ENCODE measurements at places on chromosomes 1 and 21.

GRCh38 chr1:228837817-228838716, 102.8 kb downstream of the RHOU start:
- peak; percentile 86 for DNase-seq

DNA sequence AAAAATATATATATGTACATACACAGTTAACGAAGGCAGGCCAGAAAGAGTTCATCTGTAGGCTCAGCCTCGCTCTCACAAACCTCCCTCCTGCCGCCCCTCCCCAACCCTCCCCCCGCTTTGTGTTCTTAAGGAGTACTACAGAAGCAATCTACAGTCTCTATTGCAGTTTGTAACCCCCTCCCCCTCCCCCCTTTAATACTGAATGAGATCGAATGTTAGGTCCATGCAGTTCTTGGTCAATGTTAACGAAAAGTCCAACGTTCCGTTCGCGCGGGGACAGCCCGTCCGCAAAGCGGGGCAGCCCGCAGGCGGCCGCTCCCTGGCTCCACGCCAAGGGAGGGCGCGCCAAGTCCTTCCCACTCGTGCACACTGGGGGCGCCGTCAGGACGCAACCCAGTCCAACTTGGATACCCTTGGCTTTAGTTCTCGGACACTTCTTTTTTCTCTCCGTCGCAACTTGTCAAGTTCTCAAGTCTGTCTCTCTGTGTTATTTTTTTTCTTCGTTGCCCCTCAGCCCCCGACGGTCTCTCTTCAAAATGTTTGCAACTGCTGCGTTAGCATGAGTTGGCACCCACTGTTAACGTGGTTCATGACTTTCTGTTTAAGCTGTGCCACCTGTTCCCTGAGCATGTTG, 2.2 kb downstream of the JUN start:
- no peak for DNase-seq

DNA sequence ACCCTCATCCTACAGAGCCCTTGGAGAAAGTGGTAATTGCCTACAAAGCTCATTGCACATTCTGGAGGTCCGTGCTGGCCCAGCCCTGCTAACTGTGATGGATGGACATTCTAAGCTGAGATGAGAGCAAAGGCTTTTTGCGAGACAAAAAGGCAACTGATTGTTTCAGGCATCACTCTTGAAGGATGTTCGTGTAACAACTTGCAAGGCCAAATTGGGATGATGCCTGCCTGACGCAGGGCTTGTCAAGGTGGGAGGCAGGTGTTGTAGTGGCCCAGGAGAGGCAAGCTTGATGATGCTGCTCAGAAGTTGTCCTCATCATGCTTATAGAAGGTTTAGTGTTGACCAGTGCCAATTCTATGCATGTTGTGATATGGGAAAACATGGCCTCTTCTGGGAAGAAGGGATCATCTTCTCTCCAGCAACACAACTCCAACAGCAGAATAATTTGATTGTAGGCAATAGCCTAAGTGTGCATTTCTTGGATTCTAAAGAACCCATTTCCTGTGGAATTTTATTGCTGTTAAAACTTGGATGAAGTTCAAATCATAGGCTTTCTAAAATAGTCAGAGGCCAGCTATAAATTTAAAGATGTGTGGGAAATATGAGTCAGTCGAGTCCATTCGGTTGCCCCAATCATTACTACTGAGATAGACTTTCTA, 102.5 kb upstream of the COA6 start:
- DNase-seq: no peak

GRCh38 chr1:87648323-87649119, 319.8 kb downstream of the LMO4 start:
- DNase-seq: no peak

GRCh38 chr1:10361515-10361914, 37.3 kb upstream of the PGD start:
- DNase-seq: no peak

DNA sequence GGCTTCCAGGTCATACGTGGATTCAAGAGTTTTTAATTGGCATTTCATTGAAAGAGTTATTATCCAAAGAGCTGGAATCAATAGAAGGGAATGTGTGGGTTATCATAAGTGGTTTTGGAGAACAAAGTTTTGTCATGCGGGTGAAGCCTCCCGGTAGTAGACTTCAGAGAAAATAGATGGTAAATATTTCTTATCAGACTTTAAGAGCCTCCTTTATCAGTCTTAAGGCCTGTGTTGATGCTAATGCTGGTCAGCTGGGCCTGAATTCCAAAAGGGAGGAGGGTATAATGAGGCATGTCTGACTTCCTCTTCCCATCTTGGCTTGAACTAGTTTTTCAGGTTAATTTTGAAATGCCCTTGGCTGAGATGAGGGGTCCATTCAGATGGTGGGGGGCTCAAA, 89.7 kb downstream of the ITSN1 start:
- DNase-seq: no peak

- DNase-seq: no peak
Observed at GRCh38 chr21:33286076-33286475, 19.9 kb downstream of the IL10RB start.

DNA sequence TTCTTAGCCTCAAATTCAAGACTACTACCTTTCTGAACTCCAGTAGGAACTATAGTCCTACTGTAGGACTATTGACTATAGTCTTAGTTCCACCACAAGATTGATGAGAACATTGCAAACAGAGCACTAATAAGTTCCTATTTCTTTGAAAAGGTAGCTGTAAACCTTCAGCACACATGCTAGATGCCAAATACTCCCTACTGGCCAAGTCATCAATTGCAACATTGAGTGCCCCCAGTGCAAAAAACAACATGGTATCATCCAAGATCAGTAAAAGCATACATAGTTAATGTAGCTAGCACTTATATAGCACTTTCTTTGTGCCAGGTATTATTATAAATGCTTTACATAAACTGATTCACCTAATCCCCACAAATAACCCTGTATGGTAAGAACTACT, 99.8 kb downstream of the MRPL39 start:
- DNase-seq: no peak

DNA sequence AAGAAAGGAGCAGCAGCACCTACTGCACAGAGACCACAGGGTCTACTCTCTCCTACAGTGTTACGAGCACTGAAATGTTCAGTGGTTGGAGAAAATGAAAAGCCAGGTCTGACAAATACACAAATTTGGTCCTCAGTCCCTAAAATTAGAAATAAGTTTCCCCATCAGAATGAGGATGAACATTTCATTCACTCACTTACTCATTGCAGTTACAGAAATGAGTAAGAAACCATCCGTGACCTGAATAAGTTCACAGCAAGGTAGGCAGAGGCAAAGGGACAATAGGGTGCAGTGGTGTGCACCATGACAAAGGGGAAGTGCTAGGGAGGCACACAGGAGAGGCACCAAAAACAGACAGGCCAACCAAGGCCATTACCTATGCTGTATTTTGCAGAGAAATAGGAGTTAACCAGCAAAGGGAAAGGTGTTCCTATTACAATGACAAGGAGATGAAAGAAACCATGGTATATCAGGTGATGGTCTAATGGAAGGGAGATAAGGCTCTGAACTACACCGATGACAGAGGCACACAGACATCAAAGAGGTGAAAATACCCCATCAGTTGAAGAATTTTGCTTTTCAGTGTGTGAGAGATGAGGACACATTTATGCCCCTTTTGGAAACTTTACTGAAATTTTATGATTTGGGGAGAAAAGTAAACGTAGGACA, 29.4 kb downstream of the VAV3 start:
- DNase-seq: no peak

GRCh38 chr1:214331827-214332423, 51.0 kb downstream of the SMYD2 start:
- DNase-seq: no peak

GRCh38 chr1:113210248-113210647, 137.2 kb downstream of the LRIG2 start:
- DNase-seq: no peak

- no peak for DNase-seq
Observed at GRCh38 chr1:58231204-58231603, 315.3 kb downstream of the OMA1 start.

- no peak for DNase-seq
Observed at GRCh38 chr1:225578251-225578977, 74.5 kb downstream of the ENAH start.

DNA sequence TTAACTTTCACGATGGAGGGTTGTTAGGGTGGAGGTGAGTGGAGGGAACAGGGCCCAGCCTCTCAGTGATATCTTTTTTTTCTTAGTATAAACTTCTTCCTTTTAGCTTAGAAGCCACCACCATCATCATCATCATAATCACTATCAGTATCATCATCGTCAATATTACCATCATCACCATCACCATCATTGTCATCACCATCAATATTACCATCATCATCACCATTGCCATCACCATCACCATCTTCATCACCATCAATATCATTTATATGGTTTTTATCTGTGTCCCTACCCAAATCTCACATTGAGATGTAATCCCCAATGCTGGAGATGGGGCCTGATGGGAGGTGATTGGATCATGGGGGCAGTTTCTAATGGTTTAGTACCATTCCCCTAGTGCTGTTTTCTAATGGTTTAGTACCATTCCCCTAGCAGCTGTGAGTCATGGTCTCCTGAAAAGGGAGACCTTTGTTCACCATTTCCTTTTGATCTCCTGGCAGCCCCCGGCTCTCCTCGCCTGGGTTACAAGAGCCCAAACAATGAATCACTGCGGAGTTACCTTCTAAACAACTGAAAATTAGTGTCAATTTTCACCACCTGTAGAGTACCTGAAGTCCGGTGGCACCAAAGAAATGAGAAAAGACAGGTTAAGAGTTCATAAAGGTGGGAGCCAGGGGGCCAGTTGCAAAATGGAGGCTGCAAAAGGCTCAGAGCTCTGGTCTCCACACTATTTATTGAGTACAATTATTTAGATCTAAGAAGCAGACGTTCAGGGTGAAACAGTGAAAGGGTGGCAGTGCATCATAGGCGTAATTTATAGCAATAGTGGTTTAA, 3.1 kb upstream of the PLA2G2E start:
- no peak for DNase-seq

GRCh38 chr1:203840208-203840808, 21.1 kb upstream of the SNRPE start:
- DNase-seq: no peak

- DNase-seq: no peak
Observed at GRCh38 chr1:162144853-162145252, 75.4 kb downstream of the NOS1AP start.

GRCh38 chr1:12416101-12416500, 186.3 kb downstream of the VPS13D start:
- DNase-seq: no peak

GRCh38 chr1:204977318-204977717, 65.7 kb upstream of the CNTN2 start:
- DNase-seq: no peak

GRCh38 chr1:64234714-64235113, 31.3 kb downstream of the UBE2U start:
- no peak for DNase-seq

GRCh38 chr1:115809847-115810246, 31.1 kb downstream of the NHLH2 start:
- no peak for DNase-seq

DNA sequence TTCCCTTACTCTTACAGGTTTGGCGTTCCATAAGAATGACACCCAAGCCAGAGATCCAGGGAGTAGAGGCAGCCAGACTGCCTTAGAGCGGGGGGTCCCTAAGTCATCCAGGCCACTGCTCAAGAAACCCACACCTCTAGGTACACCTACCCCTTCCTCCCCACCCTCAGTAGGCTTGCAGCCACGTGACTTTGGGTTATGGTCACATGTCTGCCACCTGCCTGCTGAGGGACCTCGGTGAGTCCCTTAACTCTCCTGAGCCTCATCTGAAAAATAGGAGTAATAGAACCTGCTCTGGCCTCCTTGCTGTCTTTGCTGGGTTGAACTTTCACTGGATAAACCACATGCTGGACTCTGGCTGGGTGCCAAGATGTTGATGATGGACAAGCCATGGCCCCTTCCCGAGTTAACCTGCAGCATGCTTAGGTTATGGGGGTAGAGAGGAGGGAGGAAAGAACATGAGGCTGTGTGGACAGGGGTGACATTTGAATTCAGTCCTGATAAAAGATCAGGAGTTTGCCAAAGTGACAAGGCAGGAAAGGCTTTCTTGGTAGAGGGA, 4.5 kb downstream of the RPS6KA1 start:
- no peak for DNase-seq

DNA sequence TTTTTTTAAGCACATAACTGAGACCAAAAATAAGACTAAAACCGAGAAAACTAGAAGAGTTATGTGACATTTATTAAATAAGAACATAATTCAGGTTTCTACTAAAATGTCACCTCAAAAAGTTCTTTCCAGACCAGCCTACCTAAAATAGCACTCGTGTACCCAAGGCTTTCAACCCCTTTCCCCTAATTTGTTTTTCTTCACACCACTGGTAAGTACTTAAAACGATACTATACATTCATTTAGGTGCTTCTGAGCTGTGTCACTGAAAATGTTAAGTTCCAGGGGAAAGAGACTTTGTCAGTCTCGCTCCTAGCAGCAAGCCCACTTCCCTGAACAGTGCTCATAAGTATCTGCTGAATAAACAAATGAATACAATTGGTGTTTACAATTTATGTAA, 6.8 kb downstream of the RRAGC start:
- DNase-seq: no peak

- DNase-seq: no peak
Observed at GRCh38 chr1:169368406-169368769, 393 bp downstream of the BLZF1 start.

- no peak for DNase-seq
Observed at GRCh38 chr1:29346576-29346975, 110.3 kb downstream of the PTPRU start.

DNA sequence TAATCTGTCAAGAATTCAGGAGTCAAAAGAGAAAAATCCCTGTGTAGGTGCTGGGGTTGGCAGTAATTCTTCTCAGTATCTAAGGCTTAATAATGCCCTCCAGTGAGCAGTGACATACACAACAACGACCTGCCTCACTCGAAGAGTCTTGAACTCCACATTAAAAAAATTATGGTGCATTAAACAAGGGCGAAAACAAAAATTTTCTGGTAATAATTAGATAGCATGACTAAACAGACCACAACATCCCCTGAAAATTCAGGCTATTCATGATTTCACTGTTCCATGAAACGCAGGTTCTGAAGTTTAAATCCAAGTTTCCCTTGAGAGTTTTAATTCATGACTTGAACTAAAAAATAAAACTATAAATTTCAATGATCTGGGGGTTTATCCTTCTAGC, 5.1 kb downstream of the SRSF4 start:
- DNase-seq: no peak

DNA sequence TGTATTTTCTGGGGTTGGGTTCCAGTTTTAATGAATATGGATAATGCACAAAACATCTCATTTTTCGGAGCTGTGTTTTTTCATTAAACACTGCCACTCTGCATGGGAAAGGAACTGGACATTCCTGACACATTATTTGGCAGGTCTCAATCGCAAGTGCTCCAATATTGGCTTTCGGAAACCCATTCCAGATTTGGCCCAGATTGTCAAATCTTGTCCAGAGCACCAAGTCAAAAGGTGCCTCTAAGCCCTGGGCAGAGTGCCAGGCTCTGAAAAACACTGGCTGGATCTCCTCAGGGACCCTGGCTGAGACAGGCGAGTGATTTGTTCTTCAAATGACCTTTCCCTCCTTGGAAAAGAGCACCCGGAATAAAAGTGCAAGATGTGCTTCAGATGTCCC, 68.4 kb upstream of the MRPS6 start:
- DNase-seq: no peak
